ENCODE measurements at places on chromosomes 6 and 20. TPM values are rescaled to one million over a fixed set of nuclear protein-coding genes. Genes with fewer than 3 reads are reported as not detected.

GRCh38 chr6:154605178-154605881, 94.8 kb upstream of the CNKSR3 start:
- DNase-seq, result no peak
- no peaks in the 10 kb centered on the region for H3K27me3 ChIP-seq
- H3K4me1 ChIP-seq, result no peaks in the 10 kb centered on the region
- no peaks in the 10 kb centered on the region for H3K36me3 ChIP-seq

DNA sequence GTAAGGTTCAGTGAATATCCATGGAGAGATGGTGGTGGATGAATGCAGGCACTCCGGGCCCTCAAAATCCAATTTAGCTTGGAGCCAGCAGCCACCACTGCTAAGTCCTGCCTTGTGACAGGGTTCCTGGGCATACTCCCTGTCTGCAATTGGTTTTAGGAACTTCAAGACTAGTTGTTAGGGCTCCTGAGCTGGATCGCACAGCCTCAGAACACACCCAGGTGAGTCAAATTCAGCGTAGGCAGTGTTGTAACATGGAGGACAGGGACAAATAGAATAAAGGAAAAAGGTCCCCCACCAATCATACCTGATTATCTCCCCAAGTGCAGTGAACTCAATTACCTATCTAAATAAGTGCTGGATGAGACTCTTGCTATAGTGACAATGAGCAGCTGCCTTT, 74.6 kb downstream of the PERP start:
- DNase-seq, result no peak
- no peak overlapping the region for H3K27ac ChIP-seq
- H3K27me3 ChIP-seq, result no peaks in the 10 kb centered on the region
- H3K4me1 ChIP-seq, result no peaks in the 10 kb centered on the region
- H3K4me3 ChIP-seq, result no peak overlapping the region
- H3K36me3 ChIP-seq, result no peaks in the 10 kb centered on the region

- H3K27ac ChIP-seq, result no peak overlapping the region
- no peak overlapping the region for H3K4me3 ChIP-seq
- H3K27me3 ChIP-seq, result peaks cover 3% of the 10 kb centered on the region
These were observed 119.5 kb upstream of the KCNG1 start for GRCh38 chr20:51142448-51142847.

GRCh38 chr20:41573955-41574354, 44.2 kb downstream of the CHD6 start:
- H3K4me3 ChIP-seq, result no peak overlapping the region
- no peak overlapping the region for H3K27ac ChIP-seq
- H3K27me3 ChIP-seq, result no peaks in the 10 kb centered on the region
- H3K36me3 ChIP-seq, result no peaks in the 10 kb centered on the region

The PKHD1 gene
- total RNA-seq, result 0.14 TPM

The C6orf15 gene
- total RNA-seq, result not detected

The NKX2-2 gene
- total RNA-seq, result not detected
